ENCODE measurements at places on chromosomes 11 and 22.

- DNase-seq, result no peak
Measured at GRCh38 chr11:8596504-8597046, 2.5 kb upstream of the STK33 start.

- DNase-seq, result no peak
Measured at GRCh38 chr22:43502306-43502874, 90.6 kb downstream of the MPPED1 start.

DNA sequence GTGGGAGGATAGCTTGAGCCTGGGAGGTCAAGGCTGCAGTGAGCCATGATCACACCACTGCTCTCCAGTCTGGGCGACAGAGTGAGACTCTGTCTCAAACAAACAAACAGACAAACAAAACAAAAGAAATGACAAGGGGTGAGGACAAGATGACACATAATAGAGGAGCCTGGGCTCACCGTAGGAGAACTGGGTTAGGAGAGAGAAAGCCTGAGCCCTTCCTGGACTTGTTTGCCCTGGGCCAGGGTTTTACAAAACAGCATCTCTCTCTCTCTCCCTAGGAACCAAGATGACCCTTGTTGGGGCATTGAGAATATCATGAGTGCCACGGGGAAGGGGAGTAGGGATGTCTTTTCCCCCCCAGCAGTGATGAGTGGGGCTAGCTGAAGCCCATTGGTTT is 15.7 kb downstream of the ROBO3 start:
- DNase-seq, result no peak

DNA sequence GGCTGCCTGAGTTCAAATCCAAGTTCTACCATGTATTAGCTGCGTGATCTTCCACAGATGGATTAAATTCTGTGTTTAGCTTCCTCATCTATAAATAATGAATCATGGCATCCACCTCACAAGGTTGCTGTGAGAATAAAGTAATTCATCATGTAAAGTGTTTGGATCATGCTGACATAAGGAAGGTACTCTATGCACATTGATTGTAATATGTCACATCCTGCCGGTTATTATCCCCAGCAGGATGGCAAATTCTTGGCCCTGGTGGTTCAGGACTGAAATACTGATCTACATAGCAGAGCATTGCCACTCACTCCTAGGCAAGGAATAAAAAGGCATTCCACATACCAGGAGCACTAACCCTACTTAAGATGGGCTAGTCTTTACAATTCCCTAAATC is 40.8 kb downstream of the LGR4 start:
- DNase-seq, result no peak

DNA sequence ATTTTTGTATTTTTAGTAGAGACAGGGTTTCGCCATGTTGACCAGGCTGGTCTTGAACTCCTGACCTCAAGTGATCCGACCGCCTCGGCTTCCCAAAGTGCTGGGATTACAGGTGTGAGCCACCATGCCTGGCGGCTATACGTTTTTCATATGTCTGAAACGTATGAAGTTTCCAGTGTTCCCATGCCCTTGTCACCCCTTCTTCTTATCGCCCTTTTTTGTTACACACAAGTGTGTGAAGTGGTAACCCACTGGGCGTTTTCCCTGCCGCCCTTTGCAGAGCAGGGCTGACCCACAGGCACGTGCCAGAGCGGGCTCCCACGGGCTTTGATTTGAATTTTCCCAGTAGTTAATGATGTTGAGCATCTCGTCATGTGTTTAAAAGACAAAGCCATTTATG is 17.0 kb downstream of the PIM3 start:
- no peak for DNase-seq

- no peak for DNase-seq
Measured at GRCh38 chr11:102798012-102798746, at the start of gene MMP1. MMP1 (minus strand) TSS chr11:102798160; CDS start chr11:102798092, 68 bp downstream.

Measured in T-helper 1 cell (primary cell).